ENCODE measurements at places on chromosomes 6 and 20.

DNA sequence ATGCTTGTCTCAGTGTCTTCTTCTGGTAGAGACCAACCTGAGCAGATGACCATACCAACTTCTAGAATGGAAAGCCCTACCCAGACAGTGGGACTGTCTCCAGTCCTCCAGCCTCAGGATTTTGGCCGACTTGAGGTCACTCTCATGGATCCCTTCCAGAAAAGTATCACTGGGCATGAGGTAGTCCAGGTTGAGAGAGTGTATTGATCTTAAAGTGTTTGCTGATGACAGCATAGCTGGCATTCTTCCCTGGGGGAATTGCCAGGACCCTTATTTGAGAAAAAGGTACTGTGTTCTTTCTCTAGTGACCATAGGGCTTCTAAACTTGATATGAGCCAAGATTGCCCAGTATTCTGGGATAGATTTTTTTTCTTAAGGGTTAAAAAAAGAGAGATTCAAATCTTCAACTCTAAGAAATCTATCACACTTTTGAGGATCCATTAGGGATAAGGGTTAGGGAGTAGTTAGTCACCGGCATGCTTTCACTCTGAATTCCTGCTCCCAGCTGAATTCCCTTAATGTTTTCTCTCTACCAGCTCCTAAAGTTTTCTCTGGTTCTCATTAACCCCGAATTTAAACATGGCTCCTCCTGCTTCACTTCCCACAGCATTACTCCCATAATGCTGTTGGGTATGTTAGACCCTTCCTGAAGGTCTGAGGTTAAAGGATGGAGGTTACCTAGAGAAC is 73.6 kb upstream of the FLRT3 start:
- DNase-seq: no peak

DNA sequence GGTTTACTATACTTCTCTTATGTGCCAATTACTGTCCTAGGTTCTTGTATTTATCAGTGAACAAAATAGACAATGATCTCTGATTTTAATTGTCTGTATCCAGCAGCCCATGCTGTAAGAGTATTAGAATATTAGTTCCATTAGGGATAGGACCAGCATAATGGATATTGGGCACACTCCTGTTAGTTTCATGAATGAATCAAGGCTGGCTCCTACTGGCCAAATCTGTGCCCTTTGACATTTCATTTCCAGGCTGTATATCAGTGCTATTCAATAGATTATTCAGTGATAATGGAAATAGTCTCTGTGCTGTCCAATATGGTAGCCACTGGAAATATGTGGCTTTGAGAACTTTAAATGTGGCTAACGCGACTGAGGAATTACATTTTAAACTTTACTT is 1007.9 kb upstream of the FLRT3 start:
- no peak for DNase-seq

DNA sequence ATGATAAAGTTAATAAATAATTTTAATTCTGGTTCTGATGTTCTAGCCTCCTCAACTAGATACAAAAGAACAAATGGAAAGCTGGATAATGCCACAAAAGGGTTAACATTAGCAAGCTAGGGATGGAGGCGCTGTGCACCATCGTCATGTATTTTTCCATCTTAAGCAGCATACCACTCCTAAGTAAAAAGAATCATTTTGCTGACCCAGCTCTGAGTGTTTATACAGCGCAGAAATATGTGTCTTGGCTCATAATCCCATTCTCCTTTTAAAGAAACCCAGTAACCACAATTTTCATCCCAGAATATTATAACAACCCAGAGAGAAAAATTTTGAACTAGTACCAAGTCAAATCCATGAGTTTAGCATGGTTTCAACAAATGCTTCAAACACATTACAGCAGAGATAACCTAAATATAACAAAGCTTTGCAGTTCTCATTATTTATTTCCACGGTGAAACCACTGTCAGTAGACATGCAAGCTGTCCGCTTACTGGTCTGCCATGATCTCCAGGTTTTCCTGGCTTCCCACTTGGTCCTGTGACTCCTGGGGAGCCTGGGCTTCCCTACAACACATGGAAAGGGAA is 111.1 kb downstream of the COL12A1 start:
- DNase-seq: no peak

- no peak for DNase-seq
Observed at GRCh38 chr6:56833127-56833791, 121.6 kb upstream of the BEND6 start.

GRCh38 chr6:42375007-42375635 is 76.6 kb downstream of the TRERF1 start:
- DNase-seq: no peak

GRCh38 chr6:134358320-134358719 is 40.4 kb upstream of the SGK1 start:
- no peak for DNase-seq

DNA sequence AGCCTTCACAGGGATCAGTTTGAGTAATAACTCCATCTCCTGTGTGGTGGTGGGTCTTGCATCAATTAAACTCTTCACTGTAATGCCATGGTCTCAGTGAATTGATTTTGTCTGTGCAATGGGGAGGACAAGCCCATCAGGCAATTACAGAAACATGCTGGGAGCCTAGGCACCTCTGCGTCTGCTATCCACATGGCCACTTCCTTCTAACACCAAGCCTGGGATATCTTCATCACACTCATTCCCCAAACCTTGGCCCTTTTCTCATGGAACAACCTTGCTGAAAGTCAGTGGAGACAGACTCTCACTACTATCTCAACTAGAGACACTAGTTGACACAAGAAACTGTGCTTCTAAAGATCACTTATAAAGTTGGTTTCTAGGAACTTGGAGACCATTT is 210.1 kb upstream of the SHLD1 start:
- DNase-seq: no peak

GRCh38 chr20:10883166-10883565 is 209.4 kb upstream of the JAG1 start:
- no peak for DNase-seq
